ENCODE measurements at places on chromosomes 2 and 18.

DNA sequence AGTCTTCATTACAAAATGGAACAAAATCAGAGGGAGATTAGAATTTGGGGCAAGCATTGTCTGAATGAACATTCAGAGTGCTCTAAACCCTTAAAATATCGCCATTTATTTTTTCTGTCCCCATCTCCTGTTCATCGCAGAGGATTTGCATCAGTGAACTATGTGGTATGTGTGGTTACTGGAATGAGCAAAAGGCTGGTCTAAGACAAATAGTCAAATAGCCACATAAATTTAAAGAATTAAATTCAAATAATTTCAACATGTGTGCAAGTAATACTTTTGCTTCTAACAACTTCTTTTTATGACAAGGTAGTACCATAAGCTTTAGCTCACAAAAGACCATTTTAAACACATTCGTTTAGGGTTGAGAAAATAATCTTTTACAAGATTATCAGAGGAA, 82.6 kb upstream of the ST8SIA3 start:
- no peak for DNase-seq

GRCh38 chr2:70648961-70649360, 95.3 kb upstream of the TGFA start:
- DNase-seq, result no peak

DNA sequence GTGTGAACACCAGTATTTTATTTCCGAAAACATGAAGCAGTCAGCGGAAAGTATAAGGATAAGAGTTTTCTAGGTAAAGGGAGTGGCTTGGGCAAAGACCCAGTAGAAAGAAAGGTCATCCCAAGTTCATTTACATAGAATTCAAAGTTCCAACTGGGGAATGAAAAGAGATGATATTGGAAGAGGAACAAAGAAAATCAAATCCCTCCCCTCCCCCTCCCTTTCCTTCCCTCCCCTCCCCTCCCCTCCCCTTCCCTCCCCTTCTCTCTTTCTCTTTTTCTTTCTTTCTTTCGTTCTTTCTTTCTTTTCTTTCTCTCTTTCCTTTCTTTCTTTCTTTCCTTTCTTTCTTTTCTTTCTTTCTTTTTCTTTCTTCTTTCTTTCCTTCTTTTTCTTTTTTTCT, 675.7 kb upstream of the NRXN1 start:
- DNase-seq, result no peak

DNA sequence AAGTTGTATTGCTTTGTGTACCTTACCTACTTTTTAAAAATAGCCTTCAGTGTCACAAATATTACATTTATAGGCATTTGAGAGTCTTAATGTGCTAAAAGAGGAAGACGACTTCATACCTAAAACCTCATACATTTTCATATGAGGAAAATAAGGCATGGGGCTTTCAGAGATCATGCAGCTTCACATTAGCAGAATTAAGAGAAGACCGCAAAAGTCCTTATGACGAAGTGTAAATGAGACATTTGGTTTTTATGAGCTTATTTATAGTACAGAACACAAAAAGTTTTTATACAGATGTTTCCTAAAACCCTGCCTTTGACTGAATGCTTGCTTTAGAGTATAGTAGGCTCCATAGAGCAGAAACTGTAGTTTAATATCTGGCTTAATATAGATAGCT, 10.1 kb upstream of the CCDC138 start:
- DNase-seq, result no peak

DNA sequence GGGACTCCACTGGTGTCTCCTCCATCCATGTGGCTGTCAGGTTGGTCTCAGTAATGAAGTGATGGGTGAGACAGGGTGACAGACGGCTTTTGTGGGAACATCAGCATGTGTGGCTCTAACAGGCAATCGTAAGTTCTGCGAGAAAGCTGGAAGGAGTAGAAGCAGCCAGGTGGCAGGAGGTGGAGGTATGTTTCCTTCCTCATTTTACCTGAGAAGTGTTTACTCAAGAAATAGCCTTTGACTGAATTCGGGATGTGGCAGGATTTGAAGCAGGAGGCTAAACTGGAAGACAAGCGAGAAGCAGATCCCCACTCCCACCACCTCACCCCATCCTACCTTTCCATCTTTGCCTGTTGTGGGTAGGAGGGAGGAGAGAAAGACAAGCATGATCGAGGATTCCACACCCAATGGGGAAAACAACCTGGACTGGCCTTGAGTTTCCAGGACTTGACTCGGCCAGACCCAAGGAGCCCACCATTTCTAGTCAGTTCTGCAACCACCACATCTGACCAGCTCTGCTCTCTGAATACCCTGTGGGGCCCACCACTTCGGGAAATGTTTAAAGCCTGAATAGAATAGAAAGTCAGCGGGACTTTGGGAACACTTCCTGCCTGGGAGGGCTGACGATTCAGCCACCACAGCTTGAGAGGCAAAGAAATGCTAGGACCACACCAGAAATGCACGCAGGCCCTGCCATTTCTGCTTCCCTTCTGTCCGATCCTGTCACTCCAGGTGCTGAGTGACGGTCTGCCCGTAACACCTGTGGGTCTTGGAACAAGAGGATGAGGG, 1.2 kb downstream of the ABCG8 start:
- DNase-seq, result no peak

- DNase-seq, result no peak
Observed at GRCh38 chr2:83916559-83916958, 542.5 kb downstream of the SUCLG1 start.

GRCh38 chr2:207231106-207231865, 65.5 kb upstream of the KLF7 start:
- DNase-seq, result no peak

GRCh38 chr18:24460388-24460787, at the start of gene HRH4:
HRH4 (plus strand) TSS chr18:24460637; CDS start chr18:24460729, 92 bp downstream.
- no peak for DNase-seq

GRCh38 chr18:58983260-58984155, 118.8 kb downstream of the ZNF532 start:
- no peak for DNase-seq

- no peak for DNase-seq
Observed at GRCh38 chr18:35469725-35470124, 28.0 kb downstream of the INO80C start.

- DNase-seq, result no peak
Observed at GRCh38 chr2:96386470-96386869, 50.9 kb downstream of the NCAPH start.

GRCh38 chr2:178553047-178553446, 72.8 kb downstream of the PLEKHA3 start:
- no peak for DNase-seq

- no peak for DNase-seq
Observed at GRCh38 chr2:216897561-216898203, 37.8 kb upstream of the TNP1 start.

- no peak for DNase-seq
Observed at GRCh38 chr2:227482638-227483340, 10.8 kb downstream of the AGFG1 start.

GRCh38 chr2:27977731-27978312, 87.3 kb downstream of the BABAM2 start:
- peak; percentile 62 for DNase-seq

DNA sequence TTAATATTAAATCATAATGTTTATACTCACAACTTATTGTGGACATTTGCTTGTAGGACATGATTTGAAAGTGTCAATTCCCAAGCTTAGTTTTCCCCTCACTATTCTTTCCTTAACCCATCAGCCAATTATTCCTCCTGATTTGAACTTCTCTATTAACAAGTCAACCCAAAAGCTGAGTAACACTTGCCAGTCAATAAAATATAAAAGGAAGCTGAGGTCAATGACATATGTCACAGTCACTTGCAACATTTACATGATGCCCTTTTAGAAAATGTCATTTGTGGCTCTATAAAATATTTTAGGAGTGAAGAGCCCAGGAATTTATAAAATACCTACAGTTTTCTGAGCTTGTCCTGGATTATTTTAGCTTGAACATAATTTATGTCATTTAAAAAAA, 7.2 kb downstream of the CCDC68 start:
- DNase-seq, result no peak

DNA sequence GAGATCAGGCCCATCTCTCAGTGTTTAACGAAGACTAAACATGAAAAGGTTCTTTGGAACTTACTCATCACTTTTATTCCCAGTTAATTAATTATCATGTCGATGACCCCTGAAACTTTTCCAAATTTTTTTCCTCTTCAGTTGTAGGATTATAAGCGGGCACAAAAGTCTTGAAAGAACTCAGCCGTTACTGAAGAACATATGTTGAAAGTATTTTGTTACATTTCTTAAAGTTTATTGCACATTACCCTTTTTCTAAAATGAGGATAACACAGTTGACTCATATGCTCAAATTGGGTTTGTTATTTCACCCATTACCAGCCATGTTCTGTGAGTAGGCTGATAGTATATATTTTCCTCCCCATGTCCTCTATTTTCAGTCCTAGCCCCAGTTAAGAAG, 75.9 kb upstream of the COL3A1 start:
- no peak for DNase-seq

- no peak for DNase-seq
Observed at GRCh38 chr2:109699646-109700045, 85.5 kb downstream of the SOWAHC start.

DNA sequence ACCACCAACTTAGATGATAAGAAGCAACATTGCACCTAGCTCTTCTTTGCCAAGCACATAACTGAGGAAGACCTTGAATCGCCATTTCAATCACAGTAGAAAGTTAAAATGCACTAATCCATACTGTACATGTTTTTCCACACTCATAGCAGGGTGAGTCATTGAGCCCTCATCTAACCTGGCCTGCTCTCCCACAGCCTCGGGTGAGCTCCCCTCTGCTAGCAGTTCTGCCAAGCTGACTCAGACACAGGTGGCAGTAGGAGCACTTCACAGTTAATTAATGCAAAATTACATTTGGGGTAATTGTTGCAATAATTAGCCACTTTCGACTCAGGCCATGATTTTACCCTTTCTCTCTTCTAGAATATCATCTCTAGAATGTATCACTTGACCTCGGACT, 1632.8 kb upstream of the CELF4 start:
- DNase-seq, result no peak

DNA sequence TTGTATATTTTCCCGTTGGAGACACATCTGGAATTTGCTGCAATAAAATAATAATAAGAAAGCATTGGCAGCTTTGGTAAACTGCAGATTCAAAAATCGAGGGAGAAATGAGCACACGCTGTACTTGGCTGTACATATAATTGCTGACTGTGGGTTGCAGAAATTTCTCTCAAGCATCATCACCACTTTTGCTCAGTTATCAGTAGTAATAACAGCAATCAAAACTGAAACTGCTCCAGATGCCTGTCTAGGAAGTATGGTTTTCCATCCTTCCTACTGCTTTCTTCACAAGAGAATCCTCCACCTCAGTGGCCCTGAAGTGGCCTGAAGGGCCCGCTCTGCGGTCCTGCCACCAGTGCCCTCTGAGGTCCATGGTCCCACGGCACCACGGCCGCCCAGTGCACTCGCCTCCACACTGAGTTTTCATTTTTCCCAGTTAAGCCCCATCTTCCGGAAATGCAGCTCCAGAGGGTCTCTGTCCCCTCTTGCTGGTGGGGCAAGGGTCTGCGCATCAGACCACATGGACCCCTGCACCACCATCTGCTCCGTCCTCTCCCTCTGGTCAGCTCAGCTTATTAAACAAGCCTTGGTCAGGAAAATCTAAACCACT, 3.9 kb downstream of the DUSP28 start:
- no peak for DNase-seq

DNA sequence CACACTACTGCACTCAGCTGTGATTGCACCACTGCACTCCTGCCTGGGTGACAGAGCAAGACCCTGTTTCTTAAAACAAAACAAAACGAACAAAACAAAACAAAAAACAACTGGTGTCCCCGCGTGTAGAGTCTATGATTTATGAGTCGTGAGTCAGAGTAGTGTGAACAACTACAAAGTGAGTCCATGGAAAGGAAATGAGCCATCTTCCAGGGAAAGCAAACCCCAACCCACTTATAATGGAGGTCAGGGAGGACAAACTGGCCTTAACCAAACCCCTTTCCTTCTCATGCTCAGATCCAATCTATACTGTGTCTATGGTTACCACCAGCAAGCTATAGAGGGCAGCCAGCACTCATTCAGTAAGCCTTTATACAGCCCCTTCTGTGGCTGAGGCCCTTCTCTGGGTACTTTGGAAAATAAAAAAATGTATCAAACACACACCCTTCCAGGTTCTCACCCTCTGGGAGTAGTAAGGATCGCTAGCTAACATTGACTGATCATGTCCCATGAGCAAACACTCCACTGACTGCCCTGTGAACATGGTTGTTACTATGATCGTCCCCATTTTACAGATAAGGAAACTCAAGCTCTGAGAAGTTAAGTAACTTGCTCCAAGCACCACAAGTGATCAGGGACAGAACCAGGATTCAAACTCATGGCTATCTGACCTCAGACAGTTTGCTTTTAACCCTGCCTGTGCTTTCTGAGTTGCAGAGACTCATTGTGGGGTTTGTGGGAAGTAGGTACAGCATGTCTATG, 24.7 kb upstream of the COLEC12 start:
- DNase-seq, result no peak

- no peak for DNase-seq
Observed at GRCh38 chr2:70118798-70119454, 31.6 kb downstream of the PCBP1 start.

- no peak for DNase-seq
Observed at GRCh38 chr2:44716131-44716530, 225.4 kb upstream of the SIX3 start.

DNA sequence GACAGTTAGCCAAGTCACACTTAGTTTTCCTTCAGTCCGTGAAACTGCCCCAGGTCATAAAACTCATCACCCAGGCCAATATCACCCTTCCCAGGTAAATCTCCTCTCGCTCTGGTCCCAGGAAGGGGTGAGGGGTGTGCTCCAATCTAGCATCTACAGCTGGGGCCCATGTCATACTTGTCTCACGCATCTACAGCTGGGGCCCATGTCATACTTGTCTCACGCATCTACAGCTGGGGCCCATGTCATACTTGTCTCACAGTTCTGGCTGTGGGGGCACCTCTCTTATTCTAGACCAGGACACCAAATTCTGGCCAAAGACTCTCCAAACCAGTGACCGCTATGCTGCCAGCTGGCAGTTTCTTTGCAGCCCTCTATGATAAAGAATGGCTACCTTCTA, 123.3 kb upstream of the DLGAP1 start:
- no peak for DNase-seq

- DNase-seq, result no peak
Observed at GRCh38 chr2:150466741-150467620, 20.5 kb downstream of the RND3 start.

GRCh38 chr18:78601349-78601748, 378.3 kb upstream of the SALL3 start:
- DNase-seq, result no peak

DNA sequence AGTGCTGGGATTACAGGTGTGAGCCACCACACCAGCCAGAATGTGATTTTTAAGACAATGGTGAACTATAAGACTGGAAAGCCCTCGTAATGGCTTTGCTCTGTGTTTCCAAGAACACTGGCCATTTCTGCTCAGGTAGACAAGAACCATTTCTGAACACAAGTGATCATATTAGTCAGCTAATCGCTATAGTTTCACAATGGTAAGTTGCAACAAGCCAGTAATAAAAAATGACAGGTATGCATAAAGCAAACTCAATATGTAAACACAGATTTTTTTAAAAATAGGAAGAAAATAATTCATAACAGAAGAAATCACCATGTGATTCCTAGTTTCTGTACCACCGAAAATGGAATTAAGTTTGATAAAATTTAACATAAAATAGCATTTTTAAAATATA, 166.5 kb downstream of the THADA start:
- DNase-seq, result no peak
